Activated naive CD4-positive, alpha-beta T cell (primary cell): ENCODE measurements at places on chromosomes 7 and 10.

DNA sequence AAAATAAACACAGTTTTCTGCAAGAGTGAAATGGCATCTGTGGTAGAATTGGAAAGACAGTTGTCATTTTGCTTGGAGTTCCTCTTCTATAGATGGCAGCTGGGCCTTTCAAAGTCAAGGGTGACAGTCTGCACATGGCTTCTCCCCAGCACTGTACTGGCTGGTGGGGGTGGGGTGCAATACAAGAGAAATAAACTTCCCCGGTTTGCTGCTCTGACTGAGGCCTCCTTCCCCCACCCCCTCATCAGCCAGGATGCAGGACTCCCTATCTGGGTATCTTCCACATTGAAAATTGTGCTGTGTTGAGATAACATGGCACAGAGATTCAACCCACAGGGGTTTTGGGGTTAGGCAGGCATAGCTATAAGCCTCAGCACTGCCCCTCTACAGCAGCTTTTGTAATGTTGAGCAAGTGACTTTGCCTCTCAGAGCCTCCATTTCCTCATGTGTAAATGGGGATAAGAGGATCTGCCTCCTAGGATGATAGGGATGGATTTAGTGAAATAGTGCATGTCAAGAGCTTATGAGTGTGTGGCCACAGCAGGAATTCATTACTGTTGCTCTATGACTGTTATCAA is 85.8 kb upstream of the WDR11 start:
- no peak for DNase-seq

DNA sequence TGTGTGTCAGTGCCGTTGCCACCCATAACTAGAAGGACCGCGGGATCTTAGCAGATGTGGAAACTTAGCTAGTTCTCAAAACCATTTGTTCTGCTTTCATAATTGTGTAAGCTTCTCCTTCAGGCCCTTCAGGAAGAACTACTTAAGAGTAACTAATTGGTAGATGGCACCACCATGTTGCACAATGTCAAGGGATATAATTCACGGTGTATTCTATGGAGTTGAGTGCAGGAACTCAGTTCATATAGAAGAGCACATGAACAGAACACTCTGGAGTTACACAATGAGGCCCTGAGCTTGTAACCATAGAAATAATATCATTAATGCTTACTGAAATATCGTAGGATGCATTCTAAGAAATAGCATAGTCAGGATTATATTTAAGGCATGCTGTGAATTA is 126.5 kb upstream of the GAD2 start:
- no peak for DNase-seq

- no peak for DNase-seq
Measured at GRCh38 chr7:64775289-64775688, 18.9 kb upstream of the ZNF138 start.

DNA sequence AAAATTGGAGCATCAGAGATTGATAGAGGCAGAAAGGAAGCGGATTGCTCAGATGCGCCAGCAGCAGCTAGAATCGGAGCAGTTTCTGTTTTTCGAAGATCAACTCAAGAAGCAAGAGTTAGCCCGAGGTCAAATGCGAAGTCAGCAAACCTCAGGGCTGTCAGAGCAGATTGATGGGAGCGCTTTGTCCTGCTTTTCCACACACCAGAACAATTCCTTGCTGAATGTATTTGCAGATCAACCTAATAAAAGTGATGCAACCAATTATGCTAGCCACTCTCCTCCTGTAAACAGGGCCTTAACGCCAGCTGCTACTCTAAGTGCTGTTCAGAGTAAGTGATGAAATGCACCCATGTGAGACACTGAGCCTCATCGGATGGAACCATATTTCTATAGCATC is 33.1 kb downstream of the STAMBPL1 start:
- DNase-seq: no peak

DNA sequence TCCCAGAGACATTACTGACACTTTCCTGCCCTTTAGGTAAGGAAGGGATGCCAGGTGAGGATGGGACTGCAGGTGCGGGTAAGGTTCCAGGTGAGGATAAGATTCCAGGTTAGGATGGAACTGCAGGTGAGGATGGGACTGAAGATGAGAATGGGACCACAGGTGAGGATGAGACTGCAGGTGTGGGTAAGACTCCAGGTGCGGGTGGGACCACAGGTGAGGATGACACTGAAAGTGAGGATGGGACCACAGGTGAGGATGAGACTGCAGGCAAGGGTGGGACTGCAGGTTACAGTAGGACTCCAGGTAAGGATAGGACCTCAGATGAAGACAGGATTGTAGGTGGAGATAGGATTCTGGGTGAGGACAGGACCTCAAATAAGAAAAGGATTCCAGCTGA is 322.3 kb downstream of the WDR37 start:
- no peak for DNase-seq

DNA sequence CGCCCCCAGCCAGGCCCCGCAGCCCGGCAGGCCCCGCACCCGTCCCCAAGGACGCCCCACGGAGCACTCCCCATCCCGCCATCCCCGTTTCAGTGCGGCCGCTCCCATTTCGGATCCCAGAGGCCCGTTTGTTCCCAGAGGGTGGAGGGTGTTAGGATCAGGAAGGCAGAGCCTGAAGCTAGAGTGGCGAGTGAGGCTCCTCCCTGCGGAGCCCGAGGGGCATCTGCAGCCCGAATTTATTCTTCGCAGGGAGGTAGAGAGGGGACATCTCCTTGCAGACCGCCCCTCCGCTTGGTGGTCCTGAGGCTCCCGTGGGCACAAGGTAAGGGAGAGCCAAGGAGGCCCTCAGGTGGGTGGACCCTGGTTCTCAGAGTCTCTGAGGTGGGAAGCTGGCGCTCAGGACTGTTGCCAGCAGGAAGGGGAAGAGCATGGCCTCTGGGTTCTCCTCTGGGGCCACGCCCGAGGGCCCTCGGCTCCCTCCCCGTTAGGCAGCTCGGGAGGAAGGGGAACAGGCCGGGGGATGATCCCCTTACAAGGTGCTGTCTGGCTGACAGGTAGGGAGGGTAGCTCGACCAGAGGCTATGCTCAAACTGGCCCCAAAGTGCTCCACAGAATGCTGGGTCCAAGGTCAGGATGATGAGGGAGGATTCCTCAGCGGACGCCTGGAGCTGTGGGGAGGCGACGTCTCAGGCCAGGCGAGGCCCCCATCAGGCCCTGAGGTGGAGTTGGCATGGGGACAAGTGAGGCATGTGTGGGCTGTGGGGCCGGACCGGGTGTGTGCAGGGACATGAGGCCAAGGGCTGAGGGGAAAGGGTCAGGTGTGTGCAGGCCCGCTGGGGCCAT is 17.4 kb downstream of the POLL start:
- DNase-seq: no peak

- DNase-seq: no peak
Measured at GRCh38 chr7:151191544-151191943, 4.5 kb upstream of the ASB10 start.

GRCh38 chr10:124552691-124553276 is 91.2 kb downstream of the LHPP start:
- no peak for DNase-seq

DNA sequence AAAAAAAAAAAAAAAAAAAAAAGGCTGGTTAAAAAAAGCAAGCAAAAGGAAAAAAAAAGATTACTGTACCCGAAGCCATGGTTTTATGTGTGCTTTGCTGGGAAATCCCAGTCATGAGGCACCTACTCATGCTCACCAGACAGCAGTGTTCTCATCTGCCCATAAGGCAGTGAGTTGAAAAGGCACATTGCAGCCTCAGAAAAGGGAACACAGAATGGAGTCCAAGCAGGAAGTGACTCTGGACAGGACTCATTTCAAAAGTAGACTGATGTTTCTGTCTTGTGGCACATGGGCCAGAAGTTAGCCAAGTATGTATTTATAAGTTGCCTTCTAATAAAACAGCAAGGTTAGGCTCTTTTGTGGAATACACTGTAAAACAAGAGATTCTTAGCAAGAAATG is 40.2 kb downstream of the PDSS1 start:
- no peak for DNase-seq

DNA sequence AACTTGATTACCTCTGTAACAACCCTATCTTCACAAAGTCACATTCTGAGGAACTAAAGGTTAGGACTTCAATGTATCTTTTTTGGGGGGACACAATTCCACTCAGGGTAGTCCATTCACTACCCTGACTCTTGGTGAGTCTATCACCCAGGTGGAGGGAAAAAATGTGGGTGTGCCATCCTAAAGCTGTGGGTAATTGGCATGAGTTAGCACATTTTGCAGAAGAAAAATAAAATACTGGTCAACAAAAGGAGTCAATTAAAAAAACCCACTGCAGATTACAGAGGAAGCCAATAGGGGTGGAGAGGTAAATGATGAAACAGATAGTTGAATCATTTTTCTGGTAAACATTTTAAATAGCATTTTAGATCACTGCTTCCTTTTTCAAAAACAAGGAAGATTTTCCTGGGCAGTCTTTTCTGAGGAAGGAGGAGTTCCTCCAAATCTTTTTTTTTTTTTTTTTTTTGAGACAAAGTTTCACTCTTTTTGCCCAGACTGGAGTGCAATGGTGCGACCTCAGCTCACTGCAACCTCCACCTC is 5.1 kb upstream of the BLVRA start:
- no peak for DNase-seq

DNA sequence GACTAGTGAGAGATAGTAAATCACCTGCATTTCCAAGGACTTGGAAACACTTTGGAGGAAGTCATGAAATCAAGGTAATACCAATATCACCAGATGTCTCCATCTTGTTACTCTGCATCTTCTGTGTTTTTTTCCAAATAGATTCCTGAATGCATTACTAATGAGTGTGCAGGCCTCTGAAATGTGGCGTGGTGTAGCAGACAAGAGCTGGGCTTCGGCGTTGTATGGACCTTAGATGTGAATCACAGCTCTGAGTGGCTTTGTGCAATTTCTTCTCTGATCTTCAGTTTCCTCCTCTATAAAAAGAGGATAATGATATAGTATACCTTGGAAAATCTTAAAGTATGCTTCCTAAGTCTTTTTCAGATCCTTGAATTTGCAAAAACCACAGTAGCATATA is 9.6 kb upstream of the MYPN start:
- no peak for DNase-seq

DNA sequence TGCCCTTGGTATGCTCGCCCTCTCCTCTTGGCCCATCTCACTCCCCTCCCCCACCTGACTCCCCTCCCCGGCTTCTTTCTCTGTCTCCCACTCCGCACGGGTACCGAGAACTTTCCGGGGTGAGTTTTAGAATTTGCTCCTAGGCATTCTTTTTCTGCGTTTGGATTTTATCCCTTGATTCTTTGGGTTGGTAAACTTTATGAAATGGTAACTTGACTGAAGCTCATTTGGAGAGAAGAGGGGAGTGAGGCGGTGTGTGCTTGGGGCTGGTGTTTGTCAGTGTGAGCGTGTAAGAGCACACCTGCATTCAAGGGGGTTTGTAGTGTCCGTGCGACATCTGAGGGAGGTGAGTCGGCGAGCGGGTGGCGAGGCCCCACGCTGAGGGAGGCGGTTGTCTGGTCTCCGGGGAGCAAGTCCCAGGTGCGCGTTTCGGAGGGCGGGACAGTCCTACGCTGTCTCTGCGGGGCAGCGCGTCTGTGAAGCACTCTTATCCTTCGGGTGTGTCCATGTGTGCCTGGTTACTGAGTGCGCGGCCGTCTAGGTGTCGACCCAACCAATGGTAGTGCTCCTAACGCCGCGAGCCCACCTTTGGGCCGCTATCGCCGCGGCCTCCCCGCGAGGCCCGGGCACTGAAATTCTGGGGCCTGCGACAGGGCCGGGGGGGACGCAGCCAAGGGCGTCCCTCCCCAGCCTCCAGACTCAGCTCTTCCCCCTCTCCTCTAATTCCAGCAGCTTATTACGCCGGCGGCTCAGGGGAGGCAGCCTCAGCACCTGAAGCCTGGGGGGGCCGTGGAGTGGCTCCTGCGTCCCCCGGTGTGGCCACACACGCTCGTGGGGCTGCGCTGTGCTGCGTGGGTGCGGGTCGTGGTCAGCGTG is 2.6 kb upstream of the ZNF503 start:
- DNase-seq: no peak

GRCh38 chr10:93926613-93927012 is 32.8 kb downstream of the SLC35G1 start:
- DNase-seq: no peak

- DNase-seq: no peak
Measured at GRCh38 chr10:84706875-84707274, 378.5 kb downstream of the CCSER2 start.

DNA sequence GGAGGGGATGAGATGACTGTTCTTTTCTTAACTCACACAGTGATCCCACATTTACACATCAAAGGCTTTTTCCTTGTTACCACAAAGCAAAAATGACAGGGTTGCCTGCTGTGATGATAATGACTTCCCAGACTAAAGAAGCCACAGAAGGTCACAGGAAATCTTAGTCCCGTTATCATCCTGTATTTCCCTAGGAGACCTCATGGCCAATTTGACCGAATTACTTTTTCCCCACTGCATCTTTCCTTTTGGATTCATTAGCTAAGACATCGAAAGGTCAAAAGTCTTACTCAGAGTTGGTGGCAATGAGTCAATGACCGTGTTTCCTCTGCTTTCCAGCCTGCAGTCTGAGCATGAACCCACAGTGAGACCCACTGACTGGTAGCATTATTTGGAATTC is 130.1 kb upstream of the INHBA start:
- no peak for DNase-seq

DNA sequence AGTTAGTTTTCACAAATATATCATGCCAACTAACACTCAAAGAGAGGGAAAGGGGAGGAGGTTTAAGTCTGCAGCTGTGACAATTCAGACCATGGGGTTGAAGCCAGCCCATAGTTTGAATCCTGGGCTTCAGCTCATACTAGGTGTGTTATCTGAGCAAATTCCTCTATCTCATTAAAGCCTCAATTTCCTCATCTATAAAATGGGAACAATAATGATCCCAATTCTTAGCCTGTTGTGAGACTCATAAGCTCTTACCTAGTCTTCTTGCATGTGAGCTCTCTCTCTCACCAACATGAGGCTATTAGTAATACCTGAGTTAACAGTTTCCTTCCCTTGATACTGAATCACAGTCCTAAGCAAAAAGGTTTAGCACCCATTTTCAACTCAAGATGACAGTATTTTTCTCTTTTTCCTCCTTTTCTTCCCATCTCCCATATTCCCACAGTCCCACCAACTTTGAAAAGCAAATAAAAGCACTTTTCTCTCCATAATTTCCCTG is 49.8 kb downstream of the NUDCD3 start:
- no peak for DNase-seq

DNA sequence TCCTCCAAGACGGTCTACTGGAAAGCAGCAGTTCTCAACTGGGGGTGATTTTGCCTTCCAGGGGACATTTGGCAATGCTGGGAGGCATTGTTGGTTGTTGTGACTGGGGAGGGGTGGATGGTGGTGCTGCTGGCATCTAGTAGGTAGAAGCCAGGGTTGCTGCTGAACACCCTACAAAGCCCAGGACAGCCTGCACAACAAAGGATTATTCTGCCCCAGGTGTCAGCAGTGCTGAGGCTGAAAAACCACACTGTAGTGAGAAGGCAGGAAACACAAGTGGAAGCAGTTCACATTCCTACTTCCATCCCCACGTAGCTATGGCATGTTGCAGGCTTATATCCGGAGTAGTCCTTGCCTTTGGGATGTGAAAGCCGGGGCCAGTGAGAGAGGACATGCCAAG is 86.9 kb downstream of the AOAH start:
- DNase-seq: no peak

- DNase-seq: no peak
Measured at GRCh38 chr10:82934429-82934828, 1059.4 kb downstream of the NRG3 start.
